ENCODE measurements at places on chromosomes 3 and 15.

DNA sequence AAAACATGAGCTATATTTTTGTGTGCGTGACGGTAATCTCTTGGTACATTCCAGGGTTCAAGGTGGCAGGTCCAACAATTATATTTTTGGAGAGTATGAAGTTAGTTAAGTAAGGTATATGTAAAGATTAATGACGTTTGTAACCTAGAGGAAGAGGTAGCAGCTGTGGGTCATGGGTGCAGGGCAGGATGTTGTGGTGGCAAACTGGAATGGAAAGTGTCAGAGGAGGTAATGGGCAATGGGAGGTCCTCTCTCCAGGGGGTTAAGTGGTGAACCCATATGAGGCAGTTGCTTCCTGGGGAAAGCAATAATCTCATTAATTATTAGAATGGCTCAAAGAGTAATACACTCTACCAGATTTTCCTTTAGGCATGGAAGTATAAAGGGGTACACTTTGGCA is 1.0 kb upstream of the CD200R1L start:
- DNase-seq = no peak

- DNase-seq = no peak
Observed at GRCh38 chr3:127784283-127784682, 38.0 kb downstream of the MGLL start.

DNA sequence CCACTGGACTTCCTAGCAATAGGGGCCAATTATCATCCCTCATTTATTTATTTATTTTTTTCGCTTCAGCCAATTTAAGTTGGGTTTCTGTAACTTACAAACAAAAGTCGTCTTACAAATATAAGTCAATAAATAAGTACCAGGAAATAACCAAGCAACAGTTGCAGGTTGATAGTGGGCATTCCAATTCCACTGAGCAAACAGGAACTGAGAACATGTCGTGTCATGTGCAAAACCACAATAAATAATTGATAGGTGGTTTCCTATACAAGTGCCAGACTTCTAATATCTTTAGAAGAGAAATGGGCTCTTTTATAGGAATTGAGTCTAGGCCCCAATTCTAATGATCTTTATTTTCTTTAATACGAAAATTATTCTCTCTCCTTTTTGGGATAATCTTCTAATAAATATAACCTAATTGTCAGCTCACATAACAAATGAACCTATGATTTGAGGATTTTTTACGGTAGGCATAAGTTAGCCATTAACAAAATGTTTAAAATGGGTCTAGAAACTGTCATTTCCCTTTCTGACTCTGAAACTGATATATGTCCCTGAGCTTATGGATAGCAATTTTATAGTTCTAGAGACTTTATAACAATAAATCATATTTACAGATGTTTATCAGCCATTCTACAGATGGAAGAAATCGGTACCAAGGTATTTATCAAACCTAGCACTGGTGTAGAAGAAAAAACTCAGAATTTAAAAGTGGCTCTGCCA is 571.8 kb downstream of the FOXP1 start:
- DNase-seq = no peak

GRCh38 chr3:11679964-11680363 is 36.2 kb upstream of the VGLL4 start:
- no peak for DNase-seq

DNA sequence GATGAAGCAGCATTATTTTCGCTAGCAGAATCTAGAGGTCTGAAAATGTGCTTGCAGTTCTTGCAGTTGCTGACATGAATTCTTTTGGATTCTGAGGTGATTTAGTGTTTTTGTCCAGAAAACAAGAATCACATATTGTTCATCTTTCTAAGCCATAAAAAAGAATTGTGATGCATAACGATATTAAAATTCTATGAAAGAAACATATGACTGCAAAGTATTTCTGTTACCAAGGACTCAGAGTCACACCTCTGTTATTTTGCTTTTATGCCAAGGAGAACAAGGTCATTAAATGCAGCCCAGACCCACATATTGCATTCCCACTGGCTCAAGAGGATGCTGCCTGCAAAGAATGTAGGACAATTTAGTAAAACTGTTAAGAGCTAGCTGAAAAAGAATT is 299.8 kb upstream of the GPR149 start:
- no peak for DNase-seq

DNA sequence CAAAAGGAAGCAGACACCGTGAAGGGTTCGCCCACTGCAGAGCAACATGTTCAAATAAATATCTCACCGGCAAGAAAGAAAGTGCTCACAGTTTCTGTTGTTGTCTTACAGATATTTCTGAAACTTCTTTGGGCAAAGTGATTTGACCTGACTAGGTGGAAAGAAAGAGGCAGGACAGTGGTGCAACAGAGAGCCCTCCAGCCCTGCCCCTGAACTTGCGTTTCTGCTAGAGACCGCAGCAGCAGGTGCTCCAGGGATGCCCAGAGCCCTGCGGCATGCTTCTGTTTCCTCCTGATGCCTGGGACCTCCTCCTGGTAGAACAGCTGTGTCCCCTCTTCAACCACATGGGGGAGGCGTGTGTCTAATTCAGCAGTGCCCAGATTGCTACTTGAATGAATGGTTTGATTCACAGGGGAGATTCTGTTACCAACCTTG is 123.4 kb downstream of the ATP10A start:
- DNase-seq = no peak

GRCh38 chr3:48989796-48990635 is at the start of gene P4HTM:
Gene P4HTM (plus strand): TSS chr3:48990241. CDS start chr3:48990257, 16 bp downstream.
- peak; percentile 65 for DNase-seq

- no peak for DNase-seq
Observed at GRCh38 chr3:125179884-125180240, 32.7 kb downstream of the SLC12A8 start.

GRCh38 chr3:53583161-53583690 is 88.8 kb downstream of the CACNA1D start:
- DNase-seq = no peak

DNA sequence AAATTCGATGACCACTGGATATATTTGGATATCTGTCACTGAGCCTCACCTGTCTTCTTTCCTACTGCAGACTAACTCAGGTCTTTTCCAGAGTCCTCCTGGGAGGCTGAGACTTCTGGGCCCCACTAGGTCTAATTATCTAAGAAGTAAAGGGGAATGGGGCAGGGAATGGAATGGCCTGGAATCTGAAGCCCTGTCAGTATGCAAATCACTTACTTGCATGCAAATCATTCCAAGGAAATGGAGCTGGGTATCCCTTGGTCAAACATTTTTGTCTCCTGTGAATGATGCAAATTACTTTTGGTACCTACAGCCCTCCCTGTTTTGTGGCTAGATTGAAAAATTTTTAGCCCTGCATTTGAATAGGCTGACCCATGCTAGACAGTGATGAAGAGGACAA is 5.3 kb upstream of the SPSB4 start:
- no peak for DNase-seq

DNA sequence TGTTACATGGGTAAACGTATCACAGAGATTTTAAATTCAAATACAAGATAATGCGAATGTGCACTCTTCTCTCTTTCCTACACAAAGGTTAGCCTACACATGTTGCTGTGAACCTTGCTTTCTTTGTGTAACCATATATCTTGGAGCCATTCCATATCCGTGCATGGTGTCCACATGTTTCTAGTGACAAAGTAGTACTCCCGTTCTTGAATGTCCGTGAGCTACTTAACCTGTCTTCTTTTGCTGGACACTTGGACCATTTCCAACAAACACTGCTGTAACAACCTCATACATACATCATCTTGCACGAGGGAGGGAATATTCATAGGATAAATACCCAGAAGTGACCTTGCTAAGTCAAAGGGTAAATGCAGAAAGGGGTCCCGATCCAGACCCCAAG is 75.0 kb downstream of the STRIT1 start:
- DNase-seq = no peak

DNA sequence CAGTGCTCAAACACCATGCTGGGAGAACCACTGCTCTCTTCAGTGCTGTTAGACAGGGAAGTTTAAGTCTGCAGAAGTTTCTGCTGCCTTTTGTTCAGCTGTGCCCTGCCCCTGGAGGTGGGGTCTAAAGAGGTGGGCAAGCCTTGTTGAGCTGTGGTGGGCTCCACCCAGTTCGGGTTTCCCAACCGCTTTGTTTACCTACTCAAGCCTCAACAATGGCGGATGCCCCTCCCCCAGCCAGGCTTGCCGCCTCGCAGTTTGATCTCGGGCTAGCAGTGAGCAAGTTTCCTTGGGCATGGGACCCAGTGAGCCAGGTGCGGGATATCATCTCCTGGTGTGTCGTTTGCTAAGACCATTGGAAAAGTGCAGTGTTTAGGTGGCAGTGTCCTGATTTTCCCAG is 670.2 kb upstream of the ALCAM start:
- DNase-seq = no peak
